EH (cell line): ENCODE measurements at places on chromosomes 3 and 15.
A peak's percentile ranks its signal among the peaks of the same experiment; 100 is the strongest.

DNA sequence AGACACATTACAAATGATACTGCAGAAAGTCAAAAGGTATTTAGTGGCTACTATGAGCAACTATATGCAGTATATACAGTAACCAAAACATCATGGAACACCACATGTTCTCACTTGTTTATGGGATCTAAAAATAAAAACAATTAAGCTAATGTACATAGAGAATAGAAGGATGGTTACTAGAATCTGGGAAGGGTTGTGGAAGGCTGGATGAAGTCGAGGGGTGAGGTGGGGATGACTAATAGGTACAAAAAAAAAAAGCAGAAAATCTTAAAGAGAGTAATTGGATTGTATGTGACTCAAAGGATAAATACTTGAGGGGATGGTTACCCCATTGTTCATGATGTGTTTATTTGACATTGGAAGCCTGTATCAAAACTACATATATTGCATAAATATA is 848.8 kb upstream of the GBE1 start:
- DNase-seq, result no peak

GRCh38 chr15:90106522-90107117 is 4.4 kb upstream of the IDH2 start:
- peak; percentile 78 for DNase-seq

DNA sequence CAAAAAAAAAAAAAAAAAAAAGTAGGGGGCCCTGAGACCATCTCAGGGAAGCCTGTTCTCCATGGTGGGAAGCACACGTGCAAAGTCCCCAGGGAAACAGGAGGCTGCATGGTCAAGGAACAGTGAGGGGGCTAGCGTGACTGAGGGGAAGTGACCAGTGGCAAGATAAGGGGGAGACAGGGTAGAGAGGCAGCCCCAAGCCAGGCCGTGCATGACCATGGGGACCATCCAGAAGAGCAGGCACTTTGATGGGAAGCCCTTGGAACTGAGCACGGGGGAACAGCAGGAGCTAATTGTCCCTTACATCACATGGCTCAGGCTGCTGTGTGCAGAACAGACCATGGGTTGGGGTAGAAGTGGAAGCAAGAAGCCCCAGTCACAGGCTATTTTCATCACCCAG is 196.2 kb downstream of the NTRK3 start:
- DNase-seq, result no peak

DNA sequence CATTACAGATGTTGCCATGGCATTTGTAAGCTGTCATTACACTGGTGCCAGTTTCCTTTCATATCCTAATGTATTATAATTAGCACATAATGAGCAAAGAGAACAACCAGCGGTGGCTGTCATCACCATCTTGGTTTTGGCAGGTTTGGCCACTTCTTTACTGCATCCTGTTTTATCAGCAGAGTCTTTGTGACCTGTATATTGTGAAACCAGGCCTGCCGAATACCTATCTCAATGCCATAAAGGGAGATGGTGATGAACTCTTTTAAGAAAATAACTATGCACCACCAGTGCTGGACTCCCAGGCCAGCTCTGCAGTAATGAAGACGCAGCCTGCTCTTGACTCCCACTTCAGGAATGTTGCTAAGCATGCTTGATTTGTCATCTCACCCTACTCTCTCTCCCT is 458.1 kb upstream of the NR2F2 start:
- peak; percentile 91 for DNase-seq

- no peak for DNase-seq
Observed at GRCh38 chr3:129366312-129366831, 62.1 kb downstream of the EFCAB12 start.

DNA sequence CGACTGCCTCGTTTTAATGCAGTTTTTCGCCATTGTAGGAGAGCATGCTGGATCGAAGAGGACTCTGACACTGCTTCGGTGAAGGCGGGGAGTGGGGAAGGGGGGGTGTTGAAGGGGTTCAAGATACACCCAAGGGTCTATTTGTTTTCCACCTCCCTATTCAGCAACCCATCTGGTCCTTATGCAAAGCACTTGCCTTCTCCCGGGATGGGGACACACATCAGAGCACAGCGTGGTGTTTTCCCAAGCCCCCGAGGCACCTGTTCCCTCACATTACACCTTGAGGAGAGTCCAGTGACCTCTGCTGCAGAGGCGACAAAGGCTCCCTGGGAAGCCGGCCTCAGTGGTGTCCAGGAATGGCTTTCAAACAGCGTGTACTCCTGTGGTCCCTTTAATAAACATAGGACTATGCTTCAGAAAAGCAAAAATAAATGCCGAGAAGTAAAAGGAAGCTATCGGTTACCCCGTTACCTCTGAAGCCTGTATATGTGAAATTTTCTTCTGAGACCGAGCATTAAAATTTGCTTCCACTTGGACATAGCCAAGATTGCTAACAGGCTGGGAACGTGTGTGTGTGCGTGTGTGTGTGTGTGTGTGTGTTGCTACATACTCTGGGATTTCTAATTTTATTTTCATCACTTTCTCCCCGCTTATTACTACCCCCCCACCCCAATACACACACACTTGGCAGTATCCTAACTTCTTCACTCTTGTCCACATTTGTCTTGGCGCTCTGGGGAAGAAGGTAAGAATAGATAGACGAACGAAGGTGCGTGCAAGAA is 53.2 kb downstream of the CCDC54 start:
- DNase-seq, result peak; percentile 36
